ENCODE measurements at places on chromosomes 5 and 9.

GRCh38 chr9:15867988-15868387 lies 315.1 kb downstream of the CCDC171 start:
- no peak for DNase-seq

DNA sequence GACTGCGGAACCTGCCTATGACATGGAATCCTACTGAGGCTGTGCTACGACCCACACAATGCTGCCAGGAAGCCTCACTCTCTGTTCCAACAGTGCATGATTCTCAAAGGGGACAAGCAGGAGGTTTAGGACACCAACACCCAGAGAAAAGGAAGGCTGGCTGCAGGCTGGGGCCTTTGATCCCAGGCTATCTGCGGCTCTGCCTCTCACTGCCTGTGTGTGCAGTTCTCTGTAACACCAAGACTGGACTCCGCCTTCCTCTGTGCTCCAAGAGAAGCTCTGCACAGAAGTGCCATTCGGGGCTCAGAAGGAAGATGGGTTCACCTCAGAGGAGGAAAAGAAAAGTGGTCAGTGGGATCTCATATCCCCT lies 20.5 kb downstream of the ANKH start:
- no peak for DNase-seq

DNA sequence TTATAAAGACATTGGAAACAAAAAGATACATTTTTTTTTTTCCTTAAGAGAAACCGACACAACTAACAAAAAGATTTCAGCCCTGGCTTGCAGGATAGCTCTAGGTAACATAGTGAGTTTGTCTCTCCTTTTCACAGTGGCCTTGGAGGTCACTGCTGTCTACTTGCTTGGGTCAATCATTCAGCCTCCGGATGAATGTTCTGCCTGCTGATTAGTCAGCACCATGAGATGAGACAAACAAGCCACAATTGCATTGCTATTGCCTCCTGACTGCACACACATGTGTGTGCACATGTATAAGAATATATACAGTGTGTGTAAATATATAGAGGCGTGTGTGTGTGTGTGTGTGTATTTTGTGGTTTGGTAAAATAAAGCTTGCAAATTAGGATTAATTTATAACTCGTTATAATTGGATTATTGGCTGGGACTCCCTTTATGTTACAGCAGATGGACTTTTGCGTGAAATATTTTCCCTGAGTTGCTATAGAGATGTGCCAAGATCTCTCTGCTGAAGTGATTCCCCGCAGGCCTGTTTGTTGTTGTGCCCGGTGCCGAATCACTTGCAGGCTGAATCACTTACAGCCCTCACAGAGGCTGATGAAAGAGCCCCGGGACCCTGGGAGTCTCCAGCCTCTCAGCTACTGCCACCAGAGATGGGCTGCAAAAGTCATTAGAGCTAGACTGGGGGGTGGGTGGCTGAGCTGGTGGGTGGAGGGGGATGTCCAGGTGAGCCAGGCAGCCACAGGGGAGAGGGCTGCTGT lies 161.2 kb downstream of the FGF18 start:
- no peak for DNase-seq

DNA sequence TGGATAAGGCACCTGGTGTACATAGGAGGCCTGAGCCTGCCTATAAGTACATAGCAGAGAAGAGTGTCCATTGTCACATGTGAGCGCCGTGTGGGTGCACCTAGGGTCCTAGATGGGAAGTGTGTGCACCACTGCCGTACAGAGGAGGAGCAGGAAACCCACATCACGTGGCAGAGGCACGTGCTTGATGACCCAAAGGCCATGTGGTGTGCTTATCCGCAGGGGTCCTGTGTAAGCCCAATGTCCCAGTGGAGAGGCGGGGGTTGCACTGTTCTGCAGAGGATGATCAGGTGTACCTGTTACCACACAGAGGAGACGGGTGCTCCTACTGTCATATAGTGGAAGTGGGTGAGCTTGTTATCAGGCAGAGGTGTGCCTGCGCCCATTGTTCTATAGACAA lies 354.1 kb upstream of the IRX2 start:
- no peak for DNase-seq

GRCh38 chr5:174115226-174115625 lies 69.7 kb downstream of the NSG2 start:
- no peak for DNase-seq

DNA sequence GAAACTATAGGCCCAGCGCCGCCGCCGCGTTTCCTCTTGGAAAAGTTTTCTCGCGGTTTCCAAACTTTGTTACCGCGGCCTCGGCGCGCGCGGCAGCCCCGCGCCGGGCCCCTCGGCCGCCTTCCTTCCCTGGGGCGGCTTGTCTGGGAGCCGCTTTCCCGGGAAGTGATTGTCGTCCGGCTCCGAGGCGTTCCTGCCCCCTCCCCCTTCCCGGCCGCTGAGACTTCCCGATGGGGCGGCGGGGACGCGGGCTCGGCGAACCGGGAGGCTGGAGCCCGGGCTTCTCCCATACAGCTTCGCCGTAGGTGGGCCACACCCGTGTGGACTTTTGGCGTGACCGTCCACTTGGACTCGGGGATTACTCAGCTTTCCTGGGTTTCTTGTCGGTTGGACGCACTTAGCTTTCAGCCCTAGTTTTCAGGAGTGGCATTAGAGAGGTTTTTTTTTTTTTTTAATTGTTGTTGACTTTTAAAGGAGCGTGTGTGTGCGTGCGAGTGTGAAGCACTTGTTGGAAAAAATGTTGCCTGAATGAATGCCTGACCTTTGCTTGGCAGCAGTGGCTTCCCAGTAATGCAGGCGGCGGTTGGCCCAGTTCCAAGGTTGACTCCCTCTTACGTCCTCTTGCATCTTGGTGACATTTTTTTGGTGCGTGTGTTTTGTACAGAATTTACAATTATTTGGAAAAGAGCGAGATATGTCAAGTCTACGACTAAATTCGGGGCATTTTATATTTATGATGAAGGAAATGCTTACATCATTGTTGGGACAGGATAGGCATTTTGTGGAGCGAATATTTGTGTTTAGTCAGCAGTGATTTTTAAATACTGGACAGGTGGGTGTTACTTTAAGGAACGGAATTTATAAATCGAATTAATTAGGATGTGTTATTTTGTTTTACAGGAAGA lies 821 bp downstream of the CTNNA1 start:
- peak; percentile 37 for DNase-seq

DNA sequence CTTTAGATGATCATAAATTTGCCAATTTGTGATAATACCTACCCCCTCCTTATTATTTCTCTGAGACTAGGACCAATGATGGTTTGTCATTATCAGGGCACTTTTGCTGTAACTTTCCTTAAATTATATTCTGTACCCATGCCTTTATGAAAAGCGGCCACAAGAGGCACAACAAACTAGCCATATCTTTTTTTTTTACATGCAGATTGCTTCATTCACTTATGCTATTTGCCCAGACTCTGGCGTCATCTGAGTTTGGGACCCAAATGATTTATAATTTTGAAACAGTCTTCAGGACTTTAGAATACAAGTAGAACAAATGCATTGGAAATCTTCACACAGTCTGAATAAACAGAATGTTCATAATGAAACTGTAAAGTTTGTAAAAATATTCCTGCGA lies 408.1 kb downstream of the MAT2B start:
- peak; percentile 36 for DNase-seq

GRCh38 chr5:113378959-113379541 lies 55.7 kb downstream of the TSSK1B start:
- peak; percentile 56 for DNase-seq

- DNase-seq = no peak
These were observed 3.2 kb downstream of the TDRD7 start for GRCh38 chr9:97415146-97415545.

DNA sequence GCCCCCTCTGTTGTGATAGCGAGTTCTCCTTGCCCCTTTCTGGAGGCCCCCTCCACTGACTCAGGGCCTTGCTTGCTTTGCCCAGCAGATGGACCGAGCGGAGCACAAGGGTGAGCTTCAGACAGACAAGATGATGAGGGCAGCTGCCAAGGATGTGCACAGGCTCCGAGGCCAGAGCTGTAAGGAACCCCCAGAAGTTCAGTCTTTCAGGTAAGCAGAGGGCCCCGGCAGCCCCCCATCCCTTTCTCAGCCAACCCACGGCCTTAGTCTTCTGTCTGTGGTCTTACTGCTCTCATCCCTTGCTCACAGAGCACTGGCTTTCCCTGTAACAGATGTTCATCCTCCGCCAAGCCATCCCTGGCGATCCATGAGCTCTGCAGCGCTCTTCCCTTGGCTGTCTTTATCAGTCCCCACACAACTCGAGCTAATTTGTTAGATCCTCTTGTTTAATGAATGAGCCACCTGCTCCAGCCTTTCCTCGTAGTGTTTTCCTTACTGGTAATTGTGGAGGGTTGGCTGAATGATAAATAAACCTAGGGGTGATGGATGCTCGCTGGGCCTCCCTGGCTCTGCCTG lies 18.4 kb upstream of the RARS1 start:
- no peak for DNase-seq

- DNase-seq = no peak
These were observed 75.4 kb downstream of the NDUFAF2 start for GRCh38 chr5:61020415-61020814.

GRCh38 chr9:100099722-100100042 lies 639 bp downstream of the INVS start:
- no peak for DNase-seq

DNA sequence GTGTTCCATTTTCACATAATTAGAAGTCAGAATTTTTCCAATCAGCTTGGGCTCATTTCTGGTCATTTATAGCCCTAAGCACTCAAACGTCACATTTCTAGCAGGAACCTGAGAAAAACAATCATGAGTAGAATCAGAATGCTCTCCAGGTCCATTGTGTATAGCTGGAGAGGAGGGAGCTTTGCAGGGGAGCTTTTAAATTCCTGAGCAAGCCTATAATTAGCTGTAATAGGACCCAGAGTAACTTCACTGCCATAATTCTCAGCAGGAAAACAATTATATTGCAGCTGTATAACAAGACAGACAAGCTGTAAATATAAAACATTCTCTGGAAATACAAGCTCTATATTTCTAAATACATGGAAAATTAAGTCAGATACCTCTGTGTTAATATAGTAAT lies 637.6 kb upstream of the SGCD start:
- no peak for DNase-seq

- DNase-seq = no peak
These were observed 110.0 kb downstream of the ENC1 start for GRCh38 chr5:74530326-74531050.

- DNase-seq = no peak
These were observed 213.4 kb upstream of the ADAMTSL1 start for GRCh38 chr9:18260521-18260920.

GRCh38 chr5:72222521-72222920 lies 97.5 kb downstream of the MRPS27 start:
- no peak for DNase-seq

DNA sequence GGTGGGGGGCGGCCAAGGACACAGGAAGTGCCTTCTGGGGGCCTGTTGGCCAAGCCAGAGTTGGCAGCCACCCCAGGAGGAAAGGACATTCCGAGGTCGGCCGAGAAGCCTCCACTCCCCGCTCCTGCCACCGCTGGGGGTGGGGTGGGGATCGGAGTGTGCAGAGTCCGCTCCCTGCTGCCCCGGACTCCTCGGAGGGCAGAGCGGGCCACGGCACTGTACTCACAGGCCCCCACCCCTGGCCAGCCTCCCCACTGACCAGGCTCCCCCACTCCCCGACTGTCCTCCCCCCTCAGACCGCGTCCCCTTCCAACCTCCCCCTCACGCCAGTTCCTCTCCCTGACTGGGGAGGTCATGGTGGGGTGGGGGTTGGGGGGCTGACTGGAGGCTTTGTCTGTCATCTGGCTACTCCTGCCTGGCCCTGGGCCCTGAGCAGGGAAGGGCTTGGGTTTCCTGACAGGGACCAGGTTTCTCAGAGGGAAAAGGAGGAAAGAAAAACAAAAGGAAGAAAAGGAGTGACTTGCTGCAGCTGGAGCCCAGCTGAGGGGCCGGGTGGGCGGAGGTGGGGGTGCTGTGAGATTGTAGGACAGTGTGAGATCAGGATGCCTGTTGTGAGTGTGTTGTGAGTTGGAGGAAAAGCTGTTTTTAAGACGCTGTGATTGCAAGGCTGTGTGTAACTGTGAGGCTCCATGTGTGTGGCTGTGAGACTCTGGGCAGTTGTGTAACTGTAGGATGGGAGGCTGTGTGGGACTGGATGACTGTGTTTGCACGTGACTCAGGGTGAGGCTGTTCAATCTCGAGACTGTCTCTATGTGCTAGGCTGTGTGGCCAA lies 29.7 kb downstream of the CNTFR start:
- DNase-seq = no peak

DNA sequence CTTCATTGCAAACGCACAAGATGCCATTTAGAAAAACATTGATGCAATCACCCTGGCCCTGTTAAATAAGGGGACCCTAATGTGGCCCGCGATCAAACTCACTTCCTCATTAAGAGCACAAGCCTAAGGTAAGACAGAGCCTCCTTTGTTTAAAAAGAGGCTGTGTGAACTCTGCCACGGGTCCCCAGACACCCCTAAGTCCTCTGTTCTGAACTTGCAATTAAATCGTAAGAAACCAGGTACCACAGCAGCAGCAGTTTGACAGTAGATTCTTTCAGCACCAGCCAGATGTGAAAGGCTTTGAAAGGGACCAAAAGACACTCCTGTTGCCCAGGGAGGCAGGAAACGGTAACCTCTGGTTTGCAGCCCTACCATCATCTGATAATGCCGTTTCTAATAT lies 346.3 kb downstream of the TMEM167A start:
- no peak for DNase-seq

- DNase-seq = no peak
These were observed 134.8 kb upstream of the PCA3 start for GRCh38 chr9:76629205-76629990.

GRCh38 chr9:16930578-16930977 lies 60.1 kb upstream of the BNC2 start:
- DNase-seq = no peak

DNA sequence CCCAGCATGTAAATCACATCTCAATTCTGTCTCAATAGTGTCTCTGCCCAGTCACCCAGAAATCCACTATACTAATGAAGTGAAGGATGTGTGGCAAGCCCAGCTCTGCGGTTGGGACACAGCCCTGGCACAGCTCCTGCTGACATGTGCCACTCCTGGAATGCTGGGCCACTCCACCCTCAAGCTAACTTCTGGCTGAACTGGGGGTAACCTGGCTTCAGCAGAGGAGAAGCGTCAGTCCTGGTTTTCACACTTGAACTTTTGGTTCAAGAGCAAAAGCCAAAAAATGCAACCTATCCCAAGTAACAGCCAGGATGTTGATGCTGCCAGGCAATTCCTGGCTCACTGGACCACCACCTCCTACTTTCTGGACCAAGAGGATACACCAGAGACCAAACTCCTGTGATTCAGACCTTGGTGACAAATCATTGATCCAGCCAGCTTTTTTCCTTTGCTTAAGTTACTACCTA lies 86.4 kb downstream of the ARRDC3 start:
- no peak for DNase-seq

GRCh38 chr9:78669591-78669990 lies 372.7 kb downstream of the PSAT1 start:
- DNase-seq = no peak

All from B cell (primary cell).